Body of pancreas (tissue), 4 donors: ENCODE measurements at places on chromosomes 4 and X.

- DNase-seq, result no peak
Observed at GRCh38 chr4:76470064-76470463, 35.0 kb downstream of the SHROOM3 start.

DNA sequence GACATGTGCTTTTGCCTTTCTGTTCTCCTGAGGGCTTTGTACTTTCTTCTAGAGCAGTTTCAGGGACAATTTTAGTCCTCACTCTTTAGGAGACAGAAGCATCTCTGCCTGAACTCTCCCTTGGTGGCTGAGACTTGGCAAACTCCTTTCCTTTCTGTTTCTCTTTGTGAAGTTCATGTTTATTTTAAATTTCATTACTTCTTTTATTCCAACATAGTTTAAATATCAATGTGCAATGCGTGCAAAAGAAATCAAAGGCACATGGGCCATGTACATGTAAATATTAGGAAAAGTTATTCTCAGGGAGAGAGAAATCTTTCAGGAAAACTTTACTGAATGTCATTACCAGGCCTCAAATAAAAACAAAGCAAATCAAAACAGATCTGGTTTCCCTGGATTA lies 177.6 kb downstream of the RNF150 start:
- no peak for DNase-seq

- no peak for DNase-seq
Observed at GRCh38 chr4:89420507-89420906, 112.9 kb upstream of the GPRIN3 start.

- DNase-seq, result no peak
Observed at GRCh38 chrX:45238489-45238888, 37.8 kb upstream of the DIPK2B start.

DNA sequence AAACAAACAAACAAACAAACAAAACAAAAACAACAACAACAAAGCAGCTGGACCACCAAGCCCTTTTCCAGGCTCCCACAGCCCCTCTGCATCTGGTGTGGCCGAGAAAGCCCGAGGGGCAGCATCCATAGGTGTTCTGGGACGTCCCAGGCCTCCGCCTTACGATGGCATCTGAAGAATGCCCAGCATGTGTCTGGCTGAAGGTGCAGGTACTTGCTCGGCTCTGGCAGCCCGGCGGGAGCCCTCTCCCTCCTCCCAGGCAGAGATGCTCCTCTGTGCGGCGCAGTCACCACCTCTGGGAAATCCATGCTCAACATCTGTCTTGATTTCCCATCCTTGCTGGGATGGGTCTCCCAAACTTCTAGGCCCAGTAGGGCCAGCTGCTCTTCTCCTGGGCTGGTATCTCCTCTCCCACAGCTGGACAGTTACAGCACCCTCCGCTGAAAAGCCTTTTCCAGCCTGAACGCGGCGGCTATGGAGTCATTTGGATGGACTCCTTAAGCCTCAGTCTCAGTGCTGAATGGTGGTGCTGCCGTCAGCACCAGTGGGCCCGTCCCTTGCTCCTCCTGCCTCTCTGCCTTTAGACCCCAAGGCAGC lies 4.3 kb downstream of the PSAPL1 start:
- no peak for DNase-seq
